ENCODE measurements at places on chromosomes 6 and 20. TPM values are rescaled to one million over a fixed set of nuclear protein-coding genes. Genes with fewer than 3 reads are reported as not detected.

Gene ENPP1
- 7.1 TPM for total RNA-seq

Gene PLCB4
- 38.9 TPM for total RNA-seq

DNA sequence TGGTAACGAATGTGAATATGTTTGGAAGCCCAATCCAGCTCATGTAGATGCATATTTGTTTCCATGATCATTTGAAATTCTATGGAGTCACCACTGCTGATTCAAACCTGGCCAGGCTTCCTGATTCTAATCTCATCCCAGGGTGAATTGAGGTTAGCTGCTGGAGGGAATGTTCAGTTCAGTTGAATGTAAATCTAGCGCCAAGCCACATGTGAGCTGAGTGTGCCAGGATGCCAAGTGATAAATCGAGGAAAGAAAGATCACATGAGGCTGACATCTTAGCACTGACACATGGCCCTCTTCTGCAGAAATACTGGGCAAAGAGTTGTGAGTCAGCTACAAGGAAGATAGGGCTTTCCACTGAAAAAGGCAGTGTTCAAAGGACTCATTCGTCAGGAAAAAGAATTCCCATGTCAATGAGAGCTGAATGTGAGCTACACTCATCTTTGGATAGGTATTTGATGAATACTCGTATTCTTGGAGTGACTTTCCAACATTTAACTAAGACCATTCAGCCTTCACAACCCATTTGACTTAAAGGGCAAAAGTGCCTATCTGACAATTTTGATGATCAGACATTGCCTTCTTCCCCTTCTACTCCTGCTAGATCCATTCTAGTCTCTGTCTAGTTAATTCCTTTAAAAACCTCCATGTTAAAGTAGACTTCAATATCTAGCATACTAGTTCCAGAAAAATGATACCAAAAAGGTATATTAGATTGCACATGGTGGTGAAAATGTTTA lies 172.1 kb downstream of the MTFR2 start:
- peak; percentile 99 for DNase-seq

GRCh38 chr6:15491255-15491985 lies 171.4 kb downstream of the DTNBP1 start:
- DNase-seq, result peak; percentile 53

DNA sequence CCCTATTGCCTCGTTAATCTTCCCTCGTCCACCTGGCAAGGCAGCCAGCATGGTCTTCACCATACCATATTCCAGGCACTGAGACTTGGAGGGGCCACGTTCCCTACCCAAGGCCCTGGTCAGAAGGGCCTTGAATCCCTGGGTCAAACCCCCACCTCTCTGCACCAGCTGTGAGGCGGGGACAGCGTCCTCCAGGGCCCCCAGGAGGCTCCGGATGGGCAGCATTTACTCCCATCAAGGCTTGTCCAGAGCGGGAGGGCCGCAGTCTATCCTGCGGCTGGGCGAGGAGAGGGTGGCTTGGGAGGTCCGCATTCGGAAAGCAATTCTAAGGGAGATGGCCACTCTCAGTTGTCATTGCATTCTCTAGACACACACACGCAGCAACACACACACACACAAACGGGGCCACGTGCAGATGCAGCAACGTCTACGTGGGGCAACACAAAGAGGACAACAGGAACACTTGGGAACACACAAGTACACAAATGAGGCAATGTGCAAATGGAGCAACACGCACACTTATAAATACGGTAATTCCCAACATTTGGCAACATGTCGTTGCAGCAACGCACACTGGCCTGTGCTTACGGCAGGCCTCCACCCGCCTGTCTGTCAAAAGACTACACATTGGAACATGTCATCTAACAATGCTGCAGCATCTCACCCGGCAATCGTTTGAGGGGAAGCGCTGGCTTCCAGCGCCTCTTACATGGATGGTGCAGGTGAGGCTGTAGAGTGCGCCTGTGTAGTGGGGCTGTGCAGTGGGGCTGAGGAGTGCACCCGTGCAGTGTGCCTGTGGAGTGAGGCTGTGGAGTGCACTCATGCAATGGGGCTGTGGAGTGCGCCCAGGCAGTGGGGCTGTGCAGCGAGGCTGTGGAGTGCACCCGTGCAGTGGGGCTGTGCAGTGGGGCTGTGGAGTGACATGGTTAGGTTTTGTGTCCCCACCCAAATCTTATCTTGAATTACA lies 12.9 kb upstream of the NTSR1 start:
- DNase-seq, result no peak

DNA sequence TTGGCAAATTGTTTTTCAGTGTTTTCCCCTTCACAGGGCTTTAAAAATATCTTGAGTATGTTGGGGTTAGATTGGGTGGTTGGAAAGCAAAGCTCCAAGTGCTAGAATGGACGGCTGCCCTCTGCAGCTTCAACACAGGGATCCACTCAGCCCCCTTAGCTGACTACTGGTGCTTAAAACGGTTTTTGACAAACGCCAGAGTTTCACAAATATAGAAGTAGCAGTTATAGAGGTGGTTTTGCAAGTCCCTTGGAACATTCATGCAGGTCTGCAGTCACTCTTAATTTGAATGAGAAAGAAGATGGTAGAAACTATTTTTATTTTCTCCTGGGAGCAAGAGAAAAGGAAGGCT lies 175.9 kb downstream of the ARID1B start:
- no peak for DNase-seq

All from astrocyte (in vitro differentiated cells and primary cell).